Activated CD4-positive, alpha-beta T cell treated with anti-CD3 and anti-CD28 coated beads, Interleukin-2, Interleukin-6, amounts not matched to agents 100 ng/mL and 50 ng/mL, durations not matched to agents 16 hours and 8 hours (primary cell): ENCODE measurements at places on chromosomes 7 and 10.

DNA sequence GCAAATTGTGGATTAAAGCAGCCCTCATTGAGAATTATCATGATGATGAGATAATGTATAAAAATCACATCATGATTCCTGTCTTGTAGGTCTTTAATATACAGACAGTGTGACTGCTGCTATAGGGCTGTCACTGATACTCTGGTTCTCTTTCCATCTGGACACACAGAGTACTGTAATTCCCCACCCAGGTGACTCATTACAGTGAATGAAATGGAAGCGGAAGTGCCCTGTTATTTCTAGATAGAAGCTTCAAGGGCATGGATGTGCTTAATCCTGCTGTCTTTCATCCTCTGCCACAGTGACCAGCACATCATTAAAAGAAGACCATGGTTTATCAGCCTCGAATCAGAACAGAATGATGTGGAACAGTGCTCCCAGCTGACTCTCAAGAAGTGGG is 1234.0 kb downstream of the SORCS3 start:
- no peak for DNase-seq

DNA sequence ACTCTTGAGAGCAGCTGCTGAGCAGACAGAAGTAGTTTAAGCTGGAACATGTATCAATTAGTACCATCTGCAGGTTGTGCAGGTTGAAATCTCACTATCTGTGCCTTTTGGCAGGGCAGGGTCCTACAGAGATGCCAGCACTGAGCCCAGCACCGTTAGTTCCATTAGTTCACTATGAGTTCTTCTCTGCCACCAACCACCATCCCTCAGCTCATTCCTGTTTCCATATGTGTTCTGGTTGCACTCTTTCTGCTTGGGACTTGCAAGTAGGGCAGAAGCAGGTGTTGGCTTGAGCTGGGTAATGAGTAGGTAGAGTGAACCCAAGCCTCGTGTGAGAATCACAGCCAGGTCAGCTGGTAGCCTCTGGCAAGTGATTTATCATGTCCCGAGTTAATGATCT is 2.8 kb downstream of the SMO start:
- DNase-seq, result no peak

DNA sequence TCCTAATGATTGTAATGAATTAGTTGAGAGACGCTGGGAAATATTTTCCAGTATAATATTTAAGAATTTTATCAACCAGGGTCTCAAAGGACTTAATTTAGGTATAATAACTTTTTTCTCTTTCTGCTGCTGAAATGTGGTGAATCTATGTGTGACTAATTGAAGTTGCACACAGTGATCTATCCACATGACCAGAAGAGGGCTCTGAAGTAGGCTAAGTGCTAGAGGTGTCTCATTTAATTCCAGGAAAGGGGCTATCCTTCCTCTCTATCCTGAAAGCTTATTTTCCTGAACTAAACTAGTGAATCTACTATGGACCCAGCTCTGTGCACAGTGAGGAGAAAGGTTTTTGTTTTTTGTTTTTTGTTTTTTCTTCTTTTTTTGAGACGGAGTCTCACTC is 294.4 kb upstream of the MYO3A start:
- DNase-seq, result no peak

DNA sequence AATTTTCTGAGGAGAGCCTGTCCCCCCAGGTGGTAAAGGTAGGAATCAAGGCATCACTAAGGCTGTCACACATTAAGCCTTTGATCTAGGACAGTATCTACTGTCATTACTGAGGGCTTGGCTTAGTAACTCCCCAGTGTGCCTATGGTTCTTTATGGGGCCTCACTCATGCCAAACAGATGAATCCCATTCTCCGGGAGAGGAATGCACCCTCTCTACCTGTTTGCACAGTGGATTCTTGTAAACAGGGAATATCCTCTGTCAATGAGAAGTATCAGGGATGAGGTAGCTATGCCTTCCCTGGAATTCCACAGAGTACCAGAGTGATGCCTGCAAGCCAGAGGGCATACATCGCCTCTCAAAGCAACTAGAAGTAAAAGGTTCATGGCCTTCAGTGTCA is 3.9 kb upstream of the CPN1 start:
- no peak for DNase-seq

DNA sequence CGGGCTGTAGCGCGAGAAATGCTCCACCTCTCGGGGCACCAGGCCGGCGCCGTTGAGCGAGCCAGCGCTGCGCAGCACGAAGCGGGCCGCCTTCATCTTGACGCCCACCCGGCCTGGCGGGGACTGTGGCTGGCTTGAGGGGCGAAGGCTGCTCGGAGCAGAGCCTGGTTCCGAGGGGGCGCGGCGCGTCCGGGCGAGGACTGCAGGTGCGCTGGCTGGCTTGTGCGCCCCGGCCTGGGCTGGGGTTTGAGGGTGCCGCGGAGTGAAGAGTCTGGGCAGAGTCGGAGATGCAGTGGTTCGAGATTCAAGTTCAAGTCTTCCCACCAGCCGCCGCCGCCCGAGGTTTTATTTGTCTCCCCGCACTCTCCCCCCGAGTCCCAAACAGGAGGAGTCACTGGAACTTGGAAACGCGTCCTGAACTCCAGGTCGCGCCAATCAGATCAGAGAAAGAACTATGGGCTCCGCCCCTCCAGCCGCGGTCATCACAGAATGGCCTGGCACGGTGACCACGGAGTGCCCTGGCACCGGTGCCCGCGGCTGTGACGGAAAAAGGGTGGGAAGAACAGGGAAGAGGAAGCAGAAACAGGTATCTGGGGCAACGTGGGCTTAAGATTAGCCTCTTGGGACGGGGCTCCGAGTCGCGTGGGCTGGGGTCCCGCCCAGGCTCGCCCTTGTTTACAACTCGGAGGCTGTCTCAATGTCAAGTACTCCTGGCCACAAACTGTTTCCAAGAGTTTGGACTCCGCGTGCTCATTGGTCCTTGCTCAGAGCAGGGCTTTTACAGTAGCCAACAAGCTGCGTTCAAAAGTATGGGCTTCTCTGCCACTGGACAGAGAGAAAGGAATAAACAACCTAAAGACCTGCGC is at the start of gene PDK4:
Gene PDK4 (minus strand): TSS at position 319 of the 866 bp plus-strand sequence. CDS start 223 bp downstream, at position 96.
- DNase-seq, result no peak

- no peak for DNase-seq
These were observed 250.4 kb downstream of the FZD1 start for GRCh38 chr7:91514591-91514990.

- no peak for DNase-seq
These were observed 59.8 kb downstream of the STK32C start for GRCh38 chr10:132247943-132248342.

- DNase-seq, result no peak
These were observed 29.5 kb downstream of the LHPP start for GRCh38 chr10:124491105-124491504.

DNA sequence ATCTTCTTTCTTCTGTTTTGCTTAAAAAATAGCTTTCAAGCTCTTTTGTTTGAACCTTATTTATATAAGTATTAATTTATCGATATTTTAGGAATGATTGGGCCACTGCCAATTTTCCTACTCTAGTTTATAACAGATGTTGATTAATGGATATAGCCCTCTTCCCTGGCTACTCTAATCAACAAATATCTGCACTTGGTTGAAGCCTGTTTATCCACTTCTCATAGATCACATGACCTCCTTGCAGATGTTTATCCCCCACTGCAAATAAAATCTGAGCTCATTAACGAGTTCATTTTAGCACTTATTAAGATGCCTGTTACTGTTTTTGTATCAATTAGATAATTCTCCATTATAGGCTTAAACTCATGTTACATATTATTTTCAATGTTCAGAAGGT is 715.3 kb downstream of the CNTNAP2 start:
- DNase-seq, result no peak

DNA sequence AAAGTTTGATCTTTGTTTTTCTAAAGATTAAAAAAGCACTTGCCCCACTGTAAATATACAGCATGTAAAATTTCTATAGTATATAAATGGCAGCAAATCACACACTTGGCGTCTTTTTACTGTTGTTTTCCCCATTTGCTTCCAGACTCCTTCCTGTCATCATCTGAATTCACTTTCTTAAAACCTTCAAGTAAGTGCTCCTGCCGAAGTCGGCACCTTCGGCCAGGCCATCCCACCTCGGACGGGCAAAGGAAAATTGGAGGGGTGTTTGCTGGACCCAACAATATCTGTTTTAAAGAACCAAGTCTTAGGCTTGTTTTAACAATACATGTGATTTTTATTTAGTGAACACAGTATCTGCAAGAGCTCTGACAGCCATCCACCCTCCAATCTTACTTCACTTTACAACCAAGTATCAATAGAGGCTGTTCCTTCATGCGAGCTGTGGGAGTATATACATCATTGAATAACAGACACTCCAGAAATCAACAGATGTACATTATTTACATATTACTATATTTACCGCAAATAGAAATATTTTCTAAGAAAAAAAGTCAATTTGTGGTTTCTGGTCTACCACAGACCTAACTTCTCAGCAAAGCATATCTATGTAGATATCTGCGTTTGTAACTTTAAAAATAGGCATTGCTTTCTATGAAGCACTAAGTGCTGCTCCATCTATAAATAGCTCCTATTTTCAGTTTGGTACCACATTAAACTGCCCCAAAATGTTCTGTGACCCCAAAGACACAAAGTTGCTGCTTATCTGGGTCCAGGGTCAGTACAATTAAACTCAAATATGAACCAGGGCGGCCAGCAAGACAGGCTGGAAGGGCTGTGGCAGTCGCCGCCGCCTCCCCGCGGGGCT is 110.7 kb downstream of the CYTH3 start:
- DNase-seq, result no peak
